ENCODE measurements at places on chromosomes 1 and 21. TPM values are rescaled to one million over a fixed set of nuclear protein-coding genes. Genes with fewer than 3 reads are reported as not detected.

DNA sequence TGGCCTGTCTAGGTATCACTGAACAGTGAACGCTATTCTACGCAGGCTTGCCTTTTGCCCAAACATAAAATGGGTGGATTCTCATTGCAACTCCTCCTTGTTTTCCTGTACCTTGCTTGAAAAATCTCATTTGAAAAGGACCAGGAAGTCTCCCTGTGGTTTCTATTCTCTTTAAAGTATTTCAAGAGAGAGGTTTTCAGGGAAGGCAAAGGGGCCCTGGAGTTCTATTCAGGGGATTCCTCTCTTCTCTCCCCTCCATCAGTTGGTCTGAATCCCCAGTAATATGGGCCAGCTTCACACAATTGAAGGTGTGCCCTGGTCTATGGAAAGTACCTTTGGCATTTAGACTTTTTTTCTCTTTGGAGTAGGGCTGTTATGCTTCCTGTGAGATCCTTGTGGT lies 311.3 kb downstream of the RGS7 start:
- no peak for DNase-seq
- H3K27ac ChIP-seq, result no peak overlapping the region
- no peaks in the 10 kb centered on the region for H3K36me3 ChIP-seq
- H3K4me1 ChIP-seq, result no peaks in the 10 kb centered on the region
- H3K4me3 ChIP-seq, result no peak overlapping the region
- H3K27me3 ChIP-seq, result no peaks in the 10 kb centered on the region

- peaks cover 3% of the 10 kb centered on the region for H3K36me3 ChIP-seq
- H3K4me3 ChIP-seq, result peak overlapping the region; percentile 64
- peaks cover 31% of the 10 kb centered on the region for H3K27me3 ChIP-seq
- no peak overlapping the region for H3K27ac ChIP-seq
- H3K4me1 ChIP-seq, result peaks cover 16% of the 10 kb centered on the region
- DNase-seq, result no peak
Measured at GRCh38 chr21:41953249-41953830, 478 bp downstream of the C2CD2 start.

FYB2 gene
- not detected for total RNA-seq

- H3K4me3 ChIP-seq, result no peak overlapping the region
- H3K4me1 ChIP-seq, result no peaks in the 10 kb centered on the region
- no peaks in the 10 kb centered on the region for H3K27me3 ChIP-seq
Measured at GRCh38 chr1:218848009-218848408, 325.7 kb upstream of the LYPLAL1 start.

GRCh38 chr1:107739201-107739600 lies 225.8 kb downstream of the VAV3 start:
- H3K27me3 ChIP-seq, result no peaks in the 10 kb centered on the region
- H3K4me3 ChIP-seq, result no peak overlapping the region
- no peak for DNase-seq
- no peak overlapping the region for H3K27ac ChIP-seq
- peaks cover 3% of the 10 kb centered on the region for H3K36me3 ChIP-seq
- peaks cover 8% of the 10 kb centered on the region for H3K4me1 ChIP-seq

- H3K36me3 ChIP-seq, result peaks cover 2% of the 10 kb centered on the region
- no peak overlapping the region for H3K27ac ChIP-seq
- peaks cover 12% of the 10 kb centered on the region for H3K4me1 ChIP-seq
- DNase-seq, result no peak
- peaks cover 23% of the 10 kb centered on the region for H3K27me3 ChIP-seq
Measured at GRCh38 chr1:212421165-212421564, 6.5 kb upstream of the PACC1 start.

PTPRF gene
- total RNA-seq, result 5.9 TPM

CD5L gene
- total RNA-seq, result not detected

ROR1 gene
- not detected for total RNA-seq

AADACL3 gene
- total RNA-seq, result not detected

- H3K4me3 ChIP-seq, result no peak overlapping the region
- peaks cover 8% of the 10 kb centered on the region for H3K36me3 ChIP-seq
Measured at GRCh38 chr1:6646499-6647148, 22.0 kb downstream of the THAP3 start.

DNA sequence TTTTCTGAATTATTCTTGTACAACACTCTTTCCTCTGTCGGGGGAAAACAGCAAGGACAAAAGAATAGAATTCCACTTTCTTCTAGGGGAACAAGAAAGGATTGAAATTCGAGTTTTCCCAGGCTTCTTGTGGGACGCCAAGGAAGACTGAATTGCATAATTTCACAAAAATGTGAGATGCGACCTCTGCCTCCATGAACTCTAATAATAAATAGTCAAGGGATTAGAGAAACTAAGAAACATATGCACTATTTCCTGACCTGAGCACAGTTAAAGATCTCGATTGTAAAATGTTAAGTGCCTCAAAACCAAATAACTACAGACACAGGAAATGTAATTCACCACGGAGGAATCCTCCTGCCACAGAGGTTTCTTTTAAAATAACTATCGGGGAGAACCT lies 117.3 kb upstream of the MARK1 start:
- no peak for DNase-seq
- no peak overlapping the region for H3K4me3 ChIP-seq
- H3K4me1 ChIP-seq, result no peaks in the 10 kb centered on the region
- H3K27ac ChIP-seq, result no peak overlapping the region

- no peak for DNase-seq
- no peaks in the 10 kb centered on the region for H3K4me1 ChIP-seq
- H3K27me3 ChIP-seq, result peaks cover 69% of the 10 kb centered on the region
- H3K36me3 ChIP-seq, result no peaks in the 10 kb centered on the region
- no peak overlapping the region for H3K4me3 ChIP-seq
Measured at GRCh38 chr1:14599800-14600199, 1.3 kb downstream of the KAZN start.

GRCh38 chr21:39721885-39722284 lies 23.1 kb upstream of the IGSF5 start:
- H3K4me1 ChIP-seq, result no peaks in the 10 kb centered on the region
- H3K27me3 ChIP-seq, result peaks cover 19% of the 10 kb centered on the region
- no peaks in the 10 kb centered on the region for H3K36me3 ChIP-seq
- H3K4me3 ChIP-seq, result no peak overlapping the region
- no peak overlapping the region for H3K27ac ChIP-seq
- no peak for DNase-seq

DNA sequence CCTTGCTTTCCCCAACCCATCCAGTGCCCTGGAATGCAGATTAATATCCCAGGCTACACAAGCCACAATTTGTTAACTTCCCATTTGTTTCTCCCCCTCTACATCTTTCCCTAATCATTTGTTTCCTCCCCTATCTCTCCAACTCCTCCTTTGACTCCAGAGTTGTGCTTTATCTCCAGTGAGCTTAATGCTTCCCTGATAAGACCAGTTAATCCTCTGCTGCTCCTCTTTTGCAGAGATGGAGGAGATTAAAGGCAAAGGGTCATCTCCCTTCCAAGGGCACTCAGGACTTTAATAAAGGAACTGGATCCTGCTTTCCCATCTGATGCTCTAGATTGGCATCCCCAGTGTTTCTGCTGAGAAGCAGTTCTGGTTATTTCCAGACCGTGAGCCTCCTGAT lies 7.1 kb downstream of the FAM78B start:
- H3K4me1 ChIP-seq, result no peaks in the 10 kb centered on the region
- H3K36me3 ChIP-seq, result no peaks in the 10 kb centered on the region
- peaks cover 34% of the 10 kb centered on the region for H3K27me3 ChIP-seq
- no peak for DNase-seq

- H3K27ac ChIP-seq, result no peak overlapping the region
- peaks cover 30% of the 10 kb centered on the region for H3K27me3 ChIP-seq
- peaks cover 2% of the 10 kb centered on the region for H3K36me3 ChIP-seq
- no peak overlapping the region for H3K4me3 ChIP-seq
- DNase-seq, result no peak
Measured at GRCh38 chr1:183218027-183218618, 32.1 kb downstream of the LAMC2 start.

DNA sequence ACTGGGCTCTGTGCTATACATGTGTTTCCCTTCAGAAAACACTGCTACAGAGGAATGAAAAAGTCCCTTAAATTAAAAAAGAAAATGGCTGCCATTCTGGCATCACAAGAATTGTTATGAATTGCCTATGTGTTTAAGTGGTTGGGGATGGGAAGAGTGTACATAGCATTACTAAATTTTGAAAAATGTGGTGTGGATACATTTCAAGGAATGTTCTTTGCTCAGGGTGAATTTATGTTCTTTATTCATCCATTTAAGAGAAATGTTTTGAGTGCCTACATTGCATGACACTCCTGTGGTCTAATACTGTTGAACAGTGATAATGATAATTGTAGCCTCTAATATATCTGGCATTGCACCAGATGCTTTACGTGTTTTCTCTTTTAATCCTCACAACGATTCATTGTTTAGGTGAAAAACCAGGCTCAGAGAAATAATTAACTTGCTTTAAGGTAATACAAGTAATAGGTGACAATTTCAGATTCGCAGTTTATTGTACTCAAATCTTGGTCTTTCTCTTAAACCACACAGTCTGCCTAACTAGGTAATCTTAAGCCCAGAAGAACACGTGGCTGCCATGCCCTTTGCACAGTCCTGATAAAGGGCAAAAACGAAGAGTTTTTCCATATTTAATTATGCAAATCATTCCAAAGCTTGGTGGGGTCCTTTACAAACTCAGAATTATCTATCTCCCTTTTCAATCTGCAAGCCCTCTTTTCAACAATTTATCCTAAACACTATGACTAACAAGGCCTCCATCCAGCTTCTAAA lies 31.5 kb downstream of the DPT start:
- H3K27ac ChIP-seq, result no peak overlapping the region
- H3K4me1 ChIP-seq, result peaks cover 2% of the 10 kb centered on the region
- peaks cover 5% of the 10 kb centered on the region for H3K27me3 ChIP-seq
- no peak overlapping the region for H3K4me3 ChIP-seq

- H3K36me3 ChIP-seq, result no peaks in the 10 kb centered on the region
- no peak overlapping the region for H3K4me3 ChIP-seq
- H3K27me3 ChIP-seq, result no peaks in the 10 kb centered on the region
- H3K27ac ChIP-seq, result no peak overlapping the region
- H3K4me1 ChIP-seq, result no peaks in the 10 kb centered on the region
Measured at GRCh38 chr1:192976576-192976975, 82.6 kb downstream of the UCHL5 start.

TOR3A gene
- 38.5 TPM for total RNA-seq

GRCh38 chr1:14662116-14662515 lies 63.6 kb downstream of the KAZN start:
- DNase-seq, result no peak
- peaks cover 19% of the 10 kb centered on the region for H3K27me3 ChIP-seq
- no peak overlapping the region for H3K4me3 ChIP-seq
- H3K36me3 ChIP-seq, result no peaks in the 10 kb centered on the region
- no peaks in the 10 kb centered on the region for H3K4me1 ChIP-seq

CFHR3 gene
- total RNA-seq, result not detected

TRIM63 gene
- total RNA-seq, result not detected

AGL gene
- 12.2 TPM for total RNA-seq

GRCh38 chr1:112929979-112930378 lies 26.0 kb downstream of the SLC16A1 start:
- no peaks in the 10 kb centered on the region for H3K27me3 ChIP-seq
- peaks cover 11% of the 10 kb centered on the region for H3K4me1 ChIP-seq
- no peak for DNase-seq
- no peak overlapping the region for H3K4me3 ChIP-seq
- no peak overlapping the region for H3K27ac ChIP-seq

DNA sequence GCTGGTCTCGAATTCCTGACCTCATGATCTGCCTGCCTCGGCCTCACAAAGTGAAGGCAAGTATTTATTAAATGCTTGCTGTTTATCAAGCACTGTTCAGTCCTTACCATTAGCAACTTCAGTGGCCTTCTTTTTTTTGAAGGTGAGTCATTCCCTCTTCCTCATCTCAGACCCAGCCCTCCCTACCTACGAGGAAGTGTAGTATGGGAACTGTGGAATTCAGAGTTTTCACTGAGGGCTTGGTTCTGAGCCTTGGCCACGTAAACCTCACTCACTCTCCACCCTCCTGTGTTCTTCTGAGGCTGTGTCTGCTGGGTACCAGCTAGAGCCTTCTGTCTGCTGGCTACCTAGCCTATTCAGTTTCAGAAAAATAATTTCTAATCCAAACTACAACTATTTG lies 218.3 kb upstream of the SGIP1 start:
- DNase-seq, result no peak
- peaks cover 5% of the 10 kb centered on the region for H3K4me1 ChIP-seq
- H3K4me3 ChIP-seq, result no peak overlapping the region
- H3K27me3 ChIP-seq, result no peaks in the 10 kb centered on the region
